ENCODE measurements at places on chromosomes 4 and X.
A peak's percentile ranks its signal among the peaks of the same experiment; 100 is the strongest.

GRCh38 chrX:26783512-26784225 is 567.7 kb downstream of the MAGEB5 start:
- DNase-seq, result peak; percentile 2

DNA sequence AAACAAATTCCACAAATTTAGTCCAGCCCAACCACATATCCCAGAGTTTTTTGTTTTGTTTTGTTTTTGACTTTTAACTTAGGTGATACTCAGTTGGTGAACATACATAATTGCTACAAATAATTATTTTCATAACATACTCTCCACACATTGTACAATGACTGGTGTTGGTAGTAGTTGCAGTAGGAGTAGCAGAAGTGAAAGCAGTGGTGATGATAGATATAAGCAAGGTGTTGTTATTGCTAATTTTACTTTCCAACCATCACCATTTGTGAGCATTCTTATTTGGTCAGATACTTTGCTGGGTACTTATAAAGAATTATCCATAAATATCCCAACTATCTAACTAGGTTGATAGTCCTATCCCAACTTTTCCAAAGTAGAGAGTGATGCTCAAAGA is 47.3 kb downstream of the ARHGAP24 start:
- DNase-seq, result no peak

GRCh38 chrX:46326161-46326560 is 219.1 kb downstream of the ZNF674 start:
- no peak for DNase-seq

DNA sequence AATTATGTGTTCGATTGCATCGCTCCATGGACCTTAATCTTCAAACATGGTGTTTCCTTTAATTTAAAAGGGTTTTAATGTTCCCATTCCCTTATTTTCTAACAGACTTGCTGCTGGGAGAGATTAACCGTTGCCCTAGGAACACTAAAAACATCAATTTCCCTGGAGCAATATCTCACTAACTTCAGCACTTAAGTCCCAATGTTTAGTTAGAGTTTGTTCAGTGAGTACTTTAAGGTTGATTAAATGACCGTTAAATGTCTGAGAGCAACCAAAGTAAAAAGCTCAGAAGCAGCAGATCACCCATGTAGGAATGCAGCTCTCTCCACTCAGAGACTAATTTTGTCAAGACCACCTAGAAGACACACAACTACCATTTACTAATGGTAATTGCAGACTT is 111.2 kb upstream of the PDE5A start:
- no peak for DNase-seq

DNA sequence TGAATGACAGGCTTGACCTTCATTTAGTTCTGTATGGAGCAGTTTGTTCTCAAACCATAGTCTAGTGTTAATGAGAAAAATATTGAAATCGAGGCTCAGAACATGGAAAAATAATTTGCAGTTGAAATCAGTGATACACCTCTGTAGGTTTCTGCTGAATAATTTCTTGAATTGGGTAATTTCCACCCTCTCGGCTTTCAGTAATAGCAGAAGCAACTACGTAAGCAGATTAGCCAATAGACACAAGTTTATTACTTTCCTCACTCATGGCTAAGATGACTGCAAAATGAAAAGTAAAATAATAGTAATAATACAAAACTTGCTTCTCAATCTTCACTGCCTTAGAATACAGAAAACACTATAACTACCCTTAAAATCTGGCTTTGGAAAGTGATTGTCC is 46.0 kb downstream of the USP38 start:
- DNase-seq, result no peak

- no peak for DNase-seq
These were observed 129.8 kb upstream of the TRIM2 start for GRCh38 chr4:153074486-153074885.

DNA sequence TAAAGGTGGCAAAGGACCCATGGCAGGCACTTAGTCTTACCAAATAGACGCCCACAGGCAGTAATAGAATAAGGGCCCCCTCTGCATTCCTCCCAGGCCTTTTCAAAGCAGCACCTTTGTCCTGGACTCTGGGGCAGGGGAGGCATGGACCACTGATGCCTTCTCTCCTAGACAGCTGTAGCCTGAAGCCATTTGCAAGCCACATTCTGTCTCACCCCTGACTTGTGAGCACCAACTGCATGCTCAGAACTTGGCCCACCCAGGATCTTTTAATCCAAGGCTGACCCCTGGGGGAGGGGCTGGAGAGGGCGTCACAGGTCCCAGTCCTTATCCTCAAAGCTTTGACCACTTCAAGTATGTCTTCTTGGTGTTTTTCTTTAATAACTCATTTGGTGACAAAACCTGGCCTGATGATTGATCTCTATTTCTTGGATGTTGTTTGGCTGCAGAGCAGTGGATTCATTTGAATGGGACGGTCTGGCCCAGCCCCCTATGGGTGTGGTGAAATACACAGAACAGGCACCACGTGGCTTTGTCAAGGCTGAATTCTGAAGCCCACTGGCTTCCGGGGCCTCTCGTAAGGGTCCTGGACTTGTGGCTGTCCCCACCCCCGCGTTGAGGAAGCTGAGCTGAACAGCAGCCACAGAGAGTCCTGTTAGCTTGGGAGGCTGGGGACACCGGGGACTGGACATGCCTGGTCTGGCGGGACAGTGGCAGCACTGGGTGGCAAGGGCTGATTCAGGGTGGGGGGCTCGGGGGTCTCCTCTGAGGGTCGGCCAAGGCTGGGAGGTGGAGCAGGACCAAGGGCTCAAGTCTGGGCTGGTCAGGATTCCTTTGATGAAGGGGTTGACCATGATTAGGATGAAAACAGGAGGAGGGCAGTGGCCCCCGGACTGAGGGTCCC is 36.6 kb downstream of the ADRA2C start:
- DNase-seq, result no peak

Data from NCI-H1092 treated with DMSO at 0.1 percent for 48 hours (cell line).